Stimulated activated CD4-positive, alpha-beta T cell treated with anti-CD3 and anti-CD28 coated beads, Interleukin-4, amount 100 ng/mL, for 4 hours (primary cell): ENCODE measurements at places on chromosomes 7 and 10.
A peak's percentile ranks its signal among the peaks of the same experiment; 100 is the strongest.

DNA sequence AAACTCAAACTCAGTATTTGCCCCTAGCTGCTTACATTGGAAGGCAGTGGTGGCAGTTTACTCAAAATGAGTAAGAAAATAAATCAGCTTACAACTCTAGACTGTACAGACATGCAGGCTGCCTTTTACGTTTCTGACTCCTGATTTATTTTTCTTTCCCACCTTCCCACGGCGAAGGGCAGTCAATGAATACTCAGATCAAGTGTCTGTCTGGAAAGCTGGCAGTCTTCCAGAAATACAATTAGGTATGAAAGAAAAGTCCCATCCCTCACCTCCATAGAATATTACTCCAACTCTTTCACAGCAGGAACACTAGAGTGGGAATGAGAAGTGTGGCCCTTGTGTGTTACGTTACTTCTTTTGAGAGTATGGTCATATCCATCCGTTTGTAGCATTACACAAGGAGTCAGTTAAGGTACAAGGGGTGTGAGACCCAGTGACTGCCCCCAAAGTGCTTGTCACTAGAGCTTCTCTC is 1.3 kb upstream of the PAPSS2 start:
- DNase-seq, result no peak

- DNase-seq, result peak; percentile 64
Measured at GRCh38 chr7:111138193-111138569, 47.3 kb downstream of the LRRN3 start.

GRCh38 chr7:78020874-78021249 is 222.3 kb downstream of the PHTF2 start:
- DNase-seq, result no peak

- no peak for DNase-seq
Measured at GRCh38 chr10:17176091-17176490, 25.4 kb downstream of the TRDMT1 start.

DNA sequence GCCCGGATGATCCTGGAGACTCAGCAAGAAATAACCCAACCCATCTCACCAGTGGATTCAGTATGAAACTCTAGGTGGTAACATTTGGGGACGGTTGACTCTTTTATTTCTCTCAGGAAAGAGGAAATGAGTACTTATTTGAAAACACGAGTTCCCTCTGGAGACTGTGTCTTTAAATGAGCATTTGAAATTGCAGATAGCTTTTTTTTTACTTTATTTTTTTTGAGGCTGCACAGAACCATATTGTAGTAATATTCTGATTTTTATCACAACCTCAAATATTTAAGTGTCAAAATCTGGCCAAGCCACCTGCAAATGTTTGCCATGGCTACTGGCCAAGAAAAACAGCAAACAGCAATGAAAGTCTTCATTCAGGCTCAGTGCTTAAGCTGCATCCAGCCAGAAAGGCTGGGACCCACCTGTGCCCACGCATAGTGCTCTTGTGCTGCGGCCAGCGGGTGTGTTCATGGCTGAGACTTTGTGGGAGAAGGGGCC is 160.8 kb downstream of the CREB5 start:
- no peak for DNase-seq

- DNase-seq, result no peak
Measured at GRCh38 chr7:93958216-93958615, 36.7 kb downstream of the GNG11 start.

GRCh38 chr10:101812606-101813005 is 5.6 kb downstream of the OGA start:
- DNase-seq, result no peak

DNA sequence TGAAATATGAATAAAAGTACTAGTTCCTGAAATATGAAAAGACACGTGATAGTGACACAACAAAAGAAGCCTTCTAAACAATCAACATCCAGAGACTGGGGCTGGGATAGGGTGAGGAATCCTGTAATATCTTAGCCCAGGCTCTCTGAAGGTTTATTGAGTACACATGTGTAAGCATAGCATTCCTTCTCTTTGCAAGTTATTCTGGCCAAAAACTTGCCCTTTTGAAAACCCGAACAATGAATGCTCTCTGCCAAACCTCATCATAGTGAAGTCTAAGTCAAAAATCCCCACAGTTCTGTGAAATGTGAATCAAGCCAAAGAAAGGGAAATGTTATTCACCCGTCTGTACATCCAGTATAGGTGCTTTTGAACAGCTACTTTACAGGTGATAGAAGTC is 11.6 kb downstream of the SEMA3D start:
- DNase-seq, result no peak

DNA sequence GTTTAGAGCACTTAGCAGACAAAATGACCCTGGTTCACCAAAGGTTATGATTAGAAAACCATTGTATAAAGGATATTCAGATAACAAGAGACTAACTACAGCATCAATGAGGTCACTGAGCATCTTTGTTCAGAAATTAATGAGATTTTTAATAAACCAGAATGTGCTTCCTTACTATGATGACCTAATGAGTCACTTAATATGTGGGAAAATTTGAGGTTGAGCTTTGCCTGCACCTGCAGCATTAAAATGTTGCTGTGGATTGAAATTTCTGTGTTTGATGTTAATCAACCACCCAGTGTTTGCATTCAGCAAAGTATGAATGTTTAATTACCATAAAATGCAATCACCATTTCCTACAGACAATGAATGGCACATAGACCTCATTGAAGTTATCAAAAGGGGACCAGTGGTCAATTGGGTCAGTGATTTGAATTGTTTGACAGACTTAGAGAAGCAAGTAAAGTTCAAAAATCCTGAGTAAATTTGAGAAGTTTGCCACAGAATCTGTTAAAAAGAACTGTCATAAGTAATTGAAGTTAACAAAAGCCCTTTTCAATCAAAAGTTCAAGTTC is 45.8 kb downstream of the EXOC6 start:
- no peak for DNase-seq

GRCh38 chr7:45031829-45032228 is 31.8 kb downstream of the CCM2 start:
- no peak for DNase-seq

- no peak for DNase-seq
Measured at GRCh38 chr7:85716353-85716752, 529.5 kb upstream of the SEMA3D start.

DNA sequence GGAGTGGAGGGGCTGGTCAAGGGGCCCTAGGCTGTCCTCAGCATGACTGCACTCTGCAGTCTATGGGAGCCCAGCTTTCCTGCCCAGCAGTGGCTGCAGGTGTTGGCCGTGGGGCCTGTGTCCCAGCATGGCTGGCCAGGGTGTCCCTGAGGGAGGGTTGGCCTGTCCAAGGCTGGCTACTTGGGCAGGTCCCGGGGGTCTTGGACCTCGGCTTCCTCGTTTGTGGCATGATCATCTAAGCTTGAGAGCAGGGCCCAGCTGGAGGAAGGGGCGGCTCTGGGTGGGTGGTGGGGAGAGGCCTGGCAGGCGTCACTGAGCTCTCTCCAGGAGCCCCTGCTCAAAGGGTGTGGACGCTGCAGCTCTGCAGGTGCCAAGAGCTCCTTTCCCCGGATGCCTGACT is 43.7 kb upstream of the CFAP46 start:
- no peak for DNase-seq

DNA sequence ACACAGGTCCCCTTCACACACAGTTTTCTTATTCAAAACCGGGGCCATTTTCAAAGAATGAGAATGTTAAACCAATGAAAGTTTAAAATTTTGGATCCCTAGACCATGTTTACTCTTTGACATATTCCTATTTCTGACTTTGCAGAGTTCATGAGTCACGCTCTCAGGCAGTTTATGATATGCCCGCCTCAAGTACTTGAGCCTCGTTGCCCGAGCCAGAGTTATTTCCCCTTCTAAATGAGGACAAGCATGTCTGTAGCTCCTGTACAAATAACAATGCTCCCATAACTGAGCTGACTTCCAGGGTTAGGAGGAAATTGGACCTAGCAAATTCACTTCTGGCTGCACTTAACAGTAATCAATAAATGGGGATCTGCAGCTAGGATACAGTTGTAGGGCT is 87.9 kb upstream of the PDE1C start:
- DNase-seq, result no peak

GRCh38 chr7:44212581-44213184 is 11.9 kb downstream of the YKT6 start:
- DNase-seq, result no peak

GRCh38 chr10:43913676-43914235 is 265.1 kb upstream of the ZNF32 start:
- no peak for DNase-seq

- no peak for DNase-seq
Measured at GRCh38 chr10:13703101-13703818, 116.5 kb downstream of the PRPF18 start.

GRCh38 chr10:119112056-119112455 is 8.1 kb downstream of the DENND10 start:
- no peak for DNase-seq

DNA sequence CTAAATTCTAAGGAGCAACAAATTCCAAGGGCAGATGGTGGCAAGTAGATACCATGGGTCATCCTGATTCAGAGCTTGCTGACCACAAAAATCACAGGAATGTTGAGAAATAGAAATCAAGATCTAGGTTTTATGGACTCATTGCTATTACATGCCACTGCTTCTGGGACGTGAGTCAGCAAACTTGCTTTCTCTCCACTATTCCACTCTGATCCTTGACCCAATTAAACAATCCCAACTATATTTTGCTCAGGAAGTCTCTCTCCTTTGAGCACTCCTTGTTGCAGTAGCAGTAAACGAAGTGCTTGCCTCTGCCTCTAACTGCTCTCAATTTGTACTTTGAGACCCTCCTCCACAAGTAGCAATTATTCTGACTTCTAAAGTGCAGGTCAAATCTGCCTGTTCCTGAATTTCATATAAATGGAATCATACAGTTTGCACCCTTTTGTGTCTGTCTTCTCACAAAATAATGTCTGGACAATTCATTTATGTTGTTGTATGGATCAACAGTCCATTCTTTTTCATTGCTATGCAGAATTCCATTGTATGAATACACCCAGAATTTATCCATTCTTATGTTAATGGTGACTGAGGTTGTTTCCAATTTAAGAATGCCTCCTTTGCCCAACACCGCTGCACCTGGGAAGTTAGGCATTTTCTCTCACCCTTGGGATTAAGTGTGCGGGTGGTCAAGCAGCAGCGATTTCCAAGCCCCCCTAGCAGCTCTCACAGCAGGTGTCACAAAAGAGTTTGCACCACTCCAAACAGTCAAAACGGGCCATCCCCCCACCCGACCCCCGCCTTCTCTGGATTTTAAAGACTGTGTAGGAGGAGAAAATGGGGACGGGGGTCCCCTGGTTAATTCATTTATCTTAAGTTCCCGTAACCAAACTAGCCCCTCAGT is 35.9 kb downstream of the ACSM6 start:
- DNase-seq, result no peak

DNA sequence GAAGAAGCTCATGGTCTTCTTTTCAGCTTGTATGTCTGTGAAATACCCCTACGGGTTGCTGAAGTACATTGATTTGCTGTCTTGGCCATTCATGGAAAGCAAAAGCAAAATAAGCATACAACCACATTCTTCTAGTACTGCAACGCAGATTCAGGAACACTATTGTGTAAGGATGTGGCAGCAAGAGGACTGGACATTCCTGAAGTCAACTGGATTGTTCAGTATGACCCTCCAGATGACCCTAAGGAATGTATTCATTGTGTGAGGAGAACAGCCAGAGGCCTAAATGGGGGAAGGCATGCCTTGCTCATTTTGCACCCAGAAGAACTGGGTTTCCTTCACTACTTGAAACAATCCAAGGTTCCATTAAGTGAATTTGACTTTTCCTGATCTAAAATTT is 133.4 kb upstream of the ANKRD1 start:
- DNase-seq, result no peak

GRCh38 chr10:124739986-124740368 is 4.2 kb downstream of the FAM53B start:
- DNase-seq, result no peak

- DNase-seq, result no peak
Measured at GRCh38 chr7:154888690-154889089, 114.2 kb downstream of the PAXIP1 start.

GRCh38 chr10:20110125-20111100 is 294.2 kb downstream of the PLXDC2 start:
- DNase-seq, result no peak

- DNase-seq, result no peak
Measured at GRCh38 chr10:95745501-95745900, 10.5 kb upstream of the ENTPD1 start.

GRCh38 chr10:49173853-49174252 is 14.3 kb downstream of the TMEM273 start:
- no peak for DNase-seq

DNA sequence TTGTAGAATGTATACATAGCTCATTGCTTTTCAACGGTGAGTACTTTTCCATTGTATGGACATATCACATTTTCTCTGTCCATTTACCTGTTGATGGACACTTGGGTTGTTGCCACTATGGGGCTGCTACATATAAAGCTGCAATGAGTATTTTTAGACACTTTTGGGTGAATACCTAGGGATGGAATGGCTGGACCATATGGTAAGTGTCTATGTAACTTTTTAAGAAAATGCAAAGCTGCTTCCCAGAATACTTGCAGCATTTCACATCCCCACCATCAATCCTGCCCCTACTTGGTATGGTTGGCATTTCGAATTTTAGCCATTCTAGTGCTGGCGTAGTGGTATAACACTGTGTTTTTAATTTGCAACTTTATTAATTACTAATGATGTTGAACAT is 274.6 kb downstream of the TNS3 start:
- DNase-seq, result no peak

DNA sequence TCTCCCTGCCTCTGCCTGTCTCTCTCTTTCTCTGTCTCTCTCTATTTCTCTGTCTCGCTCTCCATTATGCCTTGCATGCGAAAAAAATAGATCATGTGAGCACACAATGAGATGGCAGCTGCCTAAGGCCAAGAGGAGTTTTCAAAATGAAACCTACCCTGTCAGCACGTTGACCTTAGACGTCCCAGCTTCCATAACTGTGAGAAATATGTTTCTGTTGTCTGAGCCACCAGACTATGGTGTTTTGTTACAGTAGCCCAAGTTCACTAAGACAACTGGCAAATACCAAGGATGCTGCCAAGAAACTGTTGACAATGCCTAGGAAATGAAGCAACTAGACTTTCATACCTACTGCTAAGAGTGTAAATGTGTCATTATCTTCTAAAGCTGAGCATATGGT is 70.6 kb upstream of the PLXDC2 start:
- no peak for DNase-seq

DNA sequence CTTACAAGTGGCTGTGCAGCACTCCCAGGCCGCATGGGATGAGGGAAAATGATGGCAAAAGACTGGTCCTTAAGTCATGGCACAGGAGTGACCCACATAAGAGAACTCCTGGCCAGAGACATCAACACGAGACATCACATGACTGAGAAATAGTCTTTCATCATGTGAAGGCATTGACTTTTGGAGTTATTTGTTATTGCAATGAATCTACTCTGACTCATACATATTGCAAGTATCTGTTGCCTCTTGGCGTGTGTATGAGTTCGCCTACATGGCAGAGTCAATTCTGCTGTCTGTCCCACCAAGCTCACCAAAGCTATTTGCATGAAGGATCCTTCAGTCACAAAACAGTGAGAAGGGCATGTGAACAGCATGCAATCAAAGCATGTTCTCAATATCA is 59.7 kb upstream of the HABP2 start:
- DNase-seq, result no peak

- DNase-seq, result no peak
Measured at GRCh38 chr10:124271676-124272075, 147.0 kb downstream of the OAT start.

- DNase-seq, result no peak
Measured at GRCh38 chr10:112335111-112335867, 38.6 kb upstream of the ACSL5 start.

- DNase-seq, result no peak
Measured at GRCh38 chr7:28607855-28608193, 195.5 kb downstream of the CREB5 start.

GRCh38 chr7:12054830-12055229 is 156.3 kb upstream of the TMEM106B start:
- DNase-seq, result no peak
